ENCODE measurements at places on chromosomes 12 and 14.

DNA sequence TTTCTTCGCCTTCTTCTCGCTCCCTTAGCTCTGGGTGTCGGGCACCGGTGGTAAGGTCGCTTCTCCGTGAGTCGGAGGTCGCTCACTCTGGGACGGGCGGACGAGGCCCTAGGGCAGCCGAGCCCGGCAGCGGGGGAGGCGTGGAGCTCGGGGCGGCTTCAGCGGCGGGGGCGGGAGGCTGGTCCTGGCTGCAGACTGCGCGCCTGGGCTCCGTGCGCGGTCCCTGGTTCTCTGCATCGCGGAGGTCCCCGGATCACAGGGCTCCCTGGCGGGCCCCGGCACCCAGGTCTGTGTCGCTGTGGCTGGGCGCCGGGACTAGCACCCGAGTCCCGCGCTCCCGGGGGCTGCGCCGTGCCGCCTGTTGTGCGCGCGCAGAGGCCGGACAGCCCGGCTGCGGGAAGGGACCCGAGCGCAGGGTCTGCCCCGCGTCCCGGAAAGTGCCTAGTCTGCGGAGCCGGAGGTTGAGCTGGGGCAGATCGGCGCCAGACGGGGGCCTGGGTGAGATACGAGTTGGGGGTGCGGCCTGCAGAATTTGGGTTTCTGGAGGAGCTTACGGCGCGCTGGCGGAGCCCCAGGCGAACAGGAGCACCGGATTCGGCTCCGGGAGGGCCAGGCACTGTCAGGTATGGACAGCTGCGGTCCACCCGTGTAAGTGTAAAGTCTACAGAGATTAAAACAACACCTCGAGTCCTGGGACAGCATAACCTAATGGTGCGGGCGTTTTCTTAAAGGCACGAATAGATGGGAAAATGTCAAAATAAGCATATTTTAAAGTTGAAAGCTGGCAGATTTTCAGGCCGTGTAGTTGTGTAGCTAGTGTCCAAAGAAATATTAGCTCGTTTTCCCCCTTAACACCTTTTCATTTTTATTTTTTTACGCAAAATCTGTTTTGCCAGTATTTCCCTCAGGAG, 713 bp downstream of the FRMD6 start:
- peak; percentile 3 for DNase-seq

DNA sequence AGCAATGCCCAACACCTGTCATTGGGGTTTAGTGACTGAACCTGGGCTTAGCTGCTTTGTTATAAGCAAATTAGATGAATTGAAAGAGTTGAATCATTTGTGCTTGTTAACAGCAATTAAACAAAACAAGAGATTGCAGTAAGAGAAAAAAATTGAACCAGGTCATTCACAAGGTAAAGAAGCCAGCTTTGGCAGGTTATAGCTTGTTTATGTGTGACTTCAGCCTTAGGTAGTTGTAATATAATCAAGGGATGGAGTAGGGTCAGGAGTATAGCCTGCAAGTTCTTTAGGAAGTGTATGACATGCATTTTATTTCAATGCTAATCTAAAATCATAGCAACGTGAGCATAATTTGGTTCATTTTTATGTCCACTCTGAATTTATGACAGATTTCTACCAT, 63.4 kb upstream of the PLEKHG3 start:
- no peak for DNase-seq

DNA sequence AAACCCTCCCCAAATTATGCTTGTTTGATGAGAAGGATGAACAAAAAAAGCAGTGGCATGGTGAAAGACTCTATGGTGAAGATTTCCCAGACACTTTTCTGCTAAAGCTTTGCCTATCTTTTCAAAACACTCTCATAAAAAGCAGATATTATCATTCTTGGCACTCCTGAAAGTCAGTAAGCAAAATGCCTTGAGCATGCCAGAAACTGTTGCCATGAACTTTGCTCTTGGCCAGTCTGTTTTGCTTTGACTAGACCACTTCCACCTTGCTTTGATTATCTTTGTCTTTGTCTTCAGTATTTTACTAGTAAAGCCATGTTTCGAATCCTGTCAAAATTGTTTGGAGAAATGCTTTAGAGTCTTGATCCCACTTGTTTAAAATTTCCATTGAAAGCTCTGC, 110.4 kb downstream of the CNTN1 start:
- no peak for DNase-seq

DNA sequence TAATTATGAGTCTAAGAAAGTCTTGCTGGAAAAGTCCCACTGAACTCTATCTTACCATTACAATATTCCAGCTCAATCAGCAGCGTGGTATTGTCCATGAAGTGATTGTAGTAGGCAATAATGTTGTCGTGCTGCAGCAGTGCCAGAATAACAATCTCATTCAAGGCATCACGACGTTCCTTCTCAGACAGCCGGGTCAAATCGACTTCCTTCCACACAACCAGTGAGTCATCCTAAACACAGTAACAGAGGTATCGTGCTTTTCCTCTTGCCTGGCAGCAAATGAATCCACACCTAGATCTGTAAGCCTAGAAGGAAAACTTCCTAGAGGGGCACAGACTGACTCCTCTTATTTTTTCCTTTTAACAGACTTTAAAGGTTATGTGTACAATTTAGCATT, 2.9 kb downstream of the NEK9 start:
- peak; percentile 64 for DNase-seq

GRCh38 chr14:73630009-73630780, 14.6 kb upstream of the DNAL1 start:
- DNase-seq = no peak

- DNase-seq = no peak
These were observed 294.1 kb upstream of the TMPO start for GRCh38 chr12:98221243-98221808.

DNA sequence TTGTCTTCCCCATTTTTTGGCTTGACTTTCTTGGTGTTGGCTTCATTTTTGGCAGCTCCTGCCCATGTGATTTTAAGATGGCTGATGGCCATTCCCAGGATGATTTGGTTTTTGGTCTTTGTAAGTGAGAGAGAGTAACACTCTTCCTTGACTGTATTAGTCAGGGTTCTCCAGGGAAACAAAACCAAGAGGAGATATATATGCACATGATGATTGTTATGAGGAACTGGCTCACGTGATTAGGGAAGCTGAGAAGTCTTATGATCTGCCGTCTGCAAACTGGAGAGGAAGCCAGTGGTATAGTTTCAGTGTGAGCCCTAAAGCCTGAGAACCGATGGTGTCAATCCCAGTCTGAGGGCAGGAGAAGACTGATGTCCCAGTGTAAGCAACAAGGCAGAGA, 146.6 kb downstream of the NRXN3 start:
- DNase-seq = no peak

DNA sequence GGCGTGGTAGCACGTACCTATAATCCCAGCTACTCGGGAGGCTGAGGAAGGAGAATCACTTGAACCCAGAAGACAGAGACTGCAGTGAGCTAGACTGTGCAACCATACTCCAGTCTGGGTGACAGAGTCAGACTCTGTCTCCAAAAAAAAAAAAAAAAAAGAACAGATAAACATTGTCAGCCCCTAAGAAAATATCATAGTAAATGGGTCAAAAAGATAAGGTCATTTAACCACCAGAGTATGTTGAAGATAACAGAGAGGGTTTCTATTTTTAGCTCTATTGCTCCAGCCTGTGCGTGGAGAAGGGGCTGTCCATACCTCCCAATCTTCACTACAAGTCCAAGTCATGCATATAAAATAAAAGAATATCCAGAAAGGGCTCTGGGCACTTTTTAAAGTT, 15.4 kb downstream of the LGMN start:
- DNase-seq = peak; percentile 24

DNA sequence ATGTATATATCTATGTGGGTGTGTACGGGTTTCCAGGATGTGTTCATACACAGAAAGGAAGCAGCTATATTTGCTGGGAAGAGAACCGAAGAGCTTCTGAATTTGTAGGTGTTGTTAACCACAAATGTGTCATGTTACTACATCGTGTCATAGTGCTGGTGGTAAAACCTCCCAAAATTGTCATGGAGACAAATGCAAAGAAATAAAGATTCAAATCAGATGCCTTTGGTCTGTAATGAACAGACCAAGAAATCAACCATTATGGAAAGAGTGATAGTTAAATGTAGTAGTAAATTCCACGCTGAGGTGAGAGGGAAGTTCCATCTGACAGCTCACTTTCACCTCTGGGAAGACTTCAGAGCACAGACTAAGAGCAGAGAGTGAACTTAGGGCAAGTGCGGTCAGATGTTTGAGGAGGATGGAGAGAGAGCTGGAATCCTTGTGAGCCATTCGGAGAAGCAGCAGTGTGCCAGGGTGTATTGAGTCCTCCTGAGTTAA, 487.5 kb downstream of the TMEM121 start:
- DNase-seq = no peak

DNA sequence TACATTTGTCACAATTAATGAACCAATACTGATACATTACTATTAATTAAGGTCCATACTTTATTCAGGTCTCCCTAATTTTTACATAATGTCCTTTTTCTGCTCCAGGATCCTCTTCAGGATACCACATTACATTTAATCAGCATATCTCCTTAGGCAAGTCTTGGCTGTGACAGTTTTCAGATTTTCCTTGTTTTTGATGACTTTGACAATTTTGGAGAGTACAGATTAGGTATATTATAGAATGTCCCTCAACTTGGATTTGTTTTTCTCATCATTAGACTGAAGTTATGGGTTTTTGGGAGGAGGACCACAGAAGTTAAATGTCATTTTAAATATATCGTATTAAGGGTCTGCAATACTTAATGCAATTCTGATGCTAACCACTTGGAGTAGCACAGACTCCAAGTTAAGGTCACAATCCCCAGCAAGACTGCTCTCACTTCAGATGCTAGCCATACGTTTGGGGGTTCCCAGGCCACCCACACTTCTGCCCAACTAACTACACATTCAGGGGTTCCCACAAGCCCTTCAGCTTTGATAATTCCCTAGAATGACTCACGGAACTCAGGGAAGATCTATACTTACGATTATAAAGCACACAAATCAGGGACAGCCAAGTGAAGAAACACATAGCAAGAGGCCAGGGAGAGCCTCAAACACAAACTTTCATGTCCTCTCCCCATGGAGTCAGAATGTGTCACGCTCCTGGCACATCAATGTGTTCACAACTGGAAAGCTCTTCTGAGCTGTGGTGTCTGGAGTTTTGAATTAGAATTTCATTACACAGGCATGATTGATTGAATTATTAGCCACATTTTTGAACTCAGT, 17.0 kb upstream of the NUBPL start:
- no peak for DNase-seq

DNA sequence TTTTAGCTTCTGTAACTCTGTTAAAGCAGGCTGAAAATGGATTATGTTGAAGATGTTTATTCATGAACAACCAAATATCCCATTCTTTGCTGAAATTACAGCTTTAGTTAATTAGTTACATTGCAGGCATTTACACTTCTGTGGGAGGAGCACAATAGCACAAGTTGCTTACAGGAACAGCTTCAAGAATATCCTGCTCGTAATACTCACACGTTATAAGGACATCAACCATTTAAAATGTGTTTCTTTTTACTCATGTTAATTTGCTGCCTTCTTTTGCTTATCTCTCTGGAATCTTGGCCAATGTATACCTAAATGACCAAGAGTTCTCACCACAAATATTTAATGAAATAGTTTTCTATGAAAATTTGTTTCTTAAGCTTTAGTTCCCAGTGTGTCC, 305.2 kb upstream of the SYT1 start:
- no peak for DNase-seq

- DNase-seq = no peak
These were observed 460.2 kb downstream of the RAD51B start for GRCh38 chr14:68279777-68280233.

GRCh38 chr12:7162691-7163114, 26.8 kb upstream of the PEX5 start:
- peak; percentile 41 for DNase-seq

- DNase-seq = no peak
These were observed 823.7 kb downstream of the AACS start for GRCh38 chr12:125888921-125889320.

GRCh38 chr12:125402874-125403789, 337.9 kb downstream of the AACS start:
- peak; percentile 71 for DNase-seq

- no peak for DNase-seq
These were observed 114.9 kb downstream of the PDZRN4 start for GRCh38 chr12:41302979-41303403.

GRCh38 chr12:68746572-68747180, 700 bp downstream of the SLC35E3 start:
- DNase-seq = peak; percentile 73

- no peak for DNase-seq
These were observed 8.9 kb upstream of the NAV3 start for GRCh38 chr12:77821699-77822203.

GRCh38 chr14:43790681-43791080, 716.4 kb downstream of the FSCB start:
- DNase-seq = no peak

DNA sequence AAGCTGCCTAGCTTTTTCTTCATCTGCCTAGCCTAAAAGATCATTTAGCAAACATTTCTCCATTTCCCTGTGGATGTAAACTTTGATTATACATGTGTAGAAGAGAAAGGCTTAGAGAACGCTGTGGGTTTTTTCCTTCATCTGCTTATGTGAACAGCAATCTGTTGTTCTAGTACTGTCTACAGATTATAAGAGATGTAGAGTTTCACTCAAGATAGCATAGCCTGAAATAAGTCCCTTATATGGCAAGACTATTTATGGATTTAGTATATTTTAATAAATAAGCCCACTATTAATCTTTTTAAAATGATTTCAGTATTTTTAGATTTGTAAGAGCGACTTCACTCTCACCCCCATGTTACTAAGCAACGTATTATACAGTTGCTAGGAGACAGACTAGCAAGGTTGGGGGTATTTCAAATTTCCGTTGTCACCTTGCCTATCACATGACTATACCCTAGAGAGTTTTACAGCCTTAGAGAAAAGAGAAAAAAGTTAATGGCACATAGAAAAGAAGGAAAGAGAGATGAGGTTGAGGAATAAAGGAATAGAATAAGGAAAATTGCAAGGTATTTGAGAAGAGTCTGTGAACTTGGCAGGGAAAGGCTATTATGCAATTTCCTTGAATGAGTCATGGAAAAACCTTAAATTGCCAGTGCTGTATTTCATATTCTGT, 12.2 kb upstream of the TUBA1A start:
- DNase-seq = peak; percentile 82

DNA sequence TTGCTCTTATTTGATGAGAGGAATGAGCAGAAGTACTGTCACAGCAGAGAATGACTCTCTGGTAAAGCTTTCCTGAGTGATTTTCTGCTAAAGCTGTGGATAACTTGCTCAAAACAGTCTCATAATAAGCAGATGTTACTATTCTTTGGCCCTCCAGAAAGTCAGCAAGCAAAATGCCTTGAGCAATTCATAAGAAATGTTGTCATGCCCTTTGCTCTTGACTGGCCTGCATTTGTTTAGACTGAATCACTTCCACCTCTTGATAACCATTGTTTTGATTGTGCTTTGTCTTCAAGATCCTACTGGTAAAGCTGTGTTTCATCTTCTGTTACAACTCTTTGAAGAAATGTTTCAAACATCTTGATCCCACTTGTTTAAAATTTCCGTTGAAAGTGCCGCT, 457.9 kb upstream of the FOXG1 start:
- DNase-seq = no peak

GRCh38 chr14:68124979-68125731, 305.6 kb downstream of the RAD51B start:
- DNase-seq = no peak

- DNase-seq = no peak
These were observed 7.6 kb upstream of the PRPF40B start for GRCh38 chr12:49615725-49616124.

- no peak for DNase-seq
These were observed 23.4 kb downstream of the WBP11 start for GRCh38 chr12:14779834-14780233.

GRCh38 chr14:38721822-38722431, 381.1 kb downstream of the SEC23A start:
- peak; percentile 57 for DNase-seq

Measured in KBM-7 (cell line).